ENCODE measurements at places on chromosomes 6 and 20.
A peak's percentile ranks its signal among the peaks of the same experiment; 100 is the strongest.

DNA sequence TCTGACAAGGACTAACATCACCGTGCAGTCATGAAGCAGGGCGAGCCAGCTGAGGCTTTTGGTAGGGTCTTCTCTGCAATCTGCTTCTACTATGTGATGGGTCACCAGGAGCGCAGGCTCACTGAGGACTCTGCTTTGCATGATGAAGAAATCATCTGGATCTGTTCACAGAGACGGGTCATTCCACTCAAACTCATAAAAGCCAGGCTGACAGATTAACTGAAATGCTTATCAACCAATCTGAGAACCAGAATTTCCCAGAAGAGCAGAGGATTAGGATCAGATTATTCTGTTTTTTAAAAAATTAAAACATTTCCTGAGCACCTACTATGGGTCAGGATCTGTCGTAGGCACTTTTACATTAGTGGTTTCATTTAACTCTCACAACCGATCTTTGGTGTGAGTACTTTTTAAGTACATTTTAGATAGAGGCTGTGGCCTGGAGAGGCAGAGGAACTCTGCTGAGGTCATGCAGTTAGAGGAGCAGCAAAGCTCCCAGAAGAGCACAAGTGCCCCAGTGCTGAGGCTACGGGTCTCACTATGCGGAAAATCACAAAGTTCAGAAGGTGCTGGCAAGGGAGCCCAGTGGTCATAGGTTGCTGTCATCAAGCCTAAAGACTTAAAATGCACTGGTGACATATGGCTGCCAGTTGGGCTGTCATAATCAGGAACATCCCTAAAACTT, 109.1 kb downstream of the BACH2 start:
- no peak overlapping the region for H3K4me3 ChIP-seq
- no peaks in the 10 kb centered on the region for H3K27me3 ChIP-seq
- no peak for DNase-seq
- peaks cover 32% of the 10 kb centered on the region for H3K4me1 ChIP-seq

GRCh38 chr6:166621114-166621540, 5.9 kb downstream of the RPS6KA2 start:
- no peak overlapping the region for H3K4me3 ChIP-seq
- H3K36me3 ChIP-seq = no peaks in the 10 kb centered on the region
- DNase-seq = no peak
- H3K27ac ChIP-seq = no peak overlapping the region
- H3K27me3 ChIP-seq = no peaks in the 10 kb centered on the region

- DNase-seq = no peak
- no peaks in the 10 kb centered on the region for H3K27me3 ChIP-seq
- H3K36me3 ChIP-seq = no peaks in the 10 kb centered on the region
- peaks cover 11% of the 10 kb centered on the region for H3K4me1 ChIP-seq
- no peak overlapping the region for H3K27ac ChIP-seq
- no peak overlapping the region for H3K4me3 ChIP-seq
Measured at GRCh38 chr20:1870323-1870722, 24.9 kb upstream of the SIRPA start.

- peak overlapping the region; percentile 85 for H3K4me3 ChIP-seq
- H3K4me1 ChIP-seq = peaks cover 11% of the 10 kb centered on the region
- peaks cover 81% of the 10 kb centered on the region for H3K27me3 ChIP-seq
- H3K36me3 ChIP-seq = no peaks in the 10 kb centered on the region
- DNase-seq = no peak
Measured at GRCh38 chr6:125748406-125749172, 843 bp upstream of the HEY2 start.

DNA sequence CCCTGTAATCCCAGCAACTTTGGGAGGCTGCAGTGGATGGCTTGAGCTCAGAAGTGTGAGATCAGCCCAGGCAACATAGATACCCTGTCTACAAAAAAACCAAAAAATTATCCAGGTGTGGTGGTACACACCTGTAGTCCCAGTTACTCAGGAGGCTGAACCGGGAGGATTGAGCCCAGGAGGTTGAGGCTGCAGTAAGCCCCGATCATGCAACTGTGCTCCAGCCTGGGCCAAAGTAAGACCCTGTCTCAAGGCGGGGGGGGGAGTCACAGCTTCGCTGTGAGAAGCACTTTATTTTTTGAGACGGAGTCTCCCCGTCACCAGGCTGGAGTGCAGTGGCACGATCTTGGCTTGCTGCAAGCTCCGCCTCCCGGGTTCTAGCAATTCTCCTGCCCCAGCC, 54.2 kb downstream of the EZR start:
- DNase-seq = peak; percentile 13
- peaks cover 24% of the 10 kb centered on the region for H3K4me1 ChIP-seq
- H3K27me3 ChIP-seq = no peaks in the 10 kb centered on the region
- H3K27ac ChIP-seq = peak overlapping the region; percentile 88

- H3K27me3 ChIP-seq = no peaks in the 10 kb centered on the region
- H3K27ac ChIP-seq = no peak overlapping the region
- H3K4me1 ChIP-seq = no peaks in the 10 kb centered on the region
- DNase-seq = no peak
- H3K4me3 ChIP-seq = no peak overlapping the region
Measured at GRCh38 chr6:39843305-39844020, 51.3 kb downstream of the DAAM2 start.

DNA sequence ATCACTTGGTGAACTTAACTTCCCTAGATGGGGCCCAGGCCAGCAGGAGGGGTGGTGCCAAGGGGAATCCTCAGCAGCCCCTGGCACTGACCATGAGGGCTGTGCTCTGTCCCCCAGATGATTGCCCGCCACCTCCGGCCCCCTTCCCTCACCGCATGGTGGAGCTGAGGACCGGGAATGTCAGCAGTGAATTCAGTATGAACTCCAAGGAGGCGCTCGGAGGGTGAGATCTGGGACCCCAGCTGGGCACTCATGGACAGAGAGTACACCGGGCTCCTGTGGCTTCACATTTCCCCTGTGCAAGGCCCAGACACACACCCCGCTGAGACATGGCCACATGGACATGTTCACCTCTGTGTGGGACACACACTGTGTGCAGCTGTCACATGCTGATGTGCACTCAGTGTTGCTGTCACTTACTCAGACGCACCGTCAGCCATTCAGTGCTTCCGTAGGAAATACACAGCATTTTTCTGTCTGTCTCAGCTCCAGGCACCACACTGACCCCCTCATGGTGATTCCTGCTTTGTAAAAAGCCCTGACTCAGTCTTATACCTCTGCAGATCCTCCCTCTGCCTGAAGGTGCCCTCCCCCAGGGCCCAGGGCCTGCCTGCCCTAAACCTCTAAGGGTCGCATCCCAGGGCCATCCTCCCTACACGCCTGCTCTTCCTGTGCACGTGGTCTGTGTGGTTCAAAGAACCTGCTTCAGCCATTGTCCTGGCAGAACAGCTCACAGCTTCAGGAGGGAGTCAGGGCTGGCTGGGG, 4.4 kb downstream of the MYLK2 start:
- no peaks in the 10 kb centered on the region for H3K27me3 ChIP-seq
- no peaks in the 10 kb centered on the region for H3K36me3 ChIP-seq
- DNase-seq = no peak
- no peak overlapping the region for H3K4me3 ChIP-seq

DNA sequence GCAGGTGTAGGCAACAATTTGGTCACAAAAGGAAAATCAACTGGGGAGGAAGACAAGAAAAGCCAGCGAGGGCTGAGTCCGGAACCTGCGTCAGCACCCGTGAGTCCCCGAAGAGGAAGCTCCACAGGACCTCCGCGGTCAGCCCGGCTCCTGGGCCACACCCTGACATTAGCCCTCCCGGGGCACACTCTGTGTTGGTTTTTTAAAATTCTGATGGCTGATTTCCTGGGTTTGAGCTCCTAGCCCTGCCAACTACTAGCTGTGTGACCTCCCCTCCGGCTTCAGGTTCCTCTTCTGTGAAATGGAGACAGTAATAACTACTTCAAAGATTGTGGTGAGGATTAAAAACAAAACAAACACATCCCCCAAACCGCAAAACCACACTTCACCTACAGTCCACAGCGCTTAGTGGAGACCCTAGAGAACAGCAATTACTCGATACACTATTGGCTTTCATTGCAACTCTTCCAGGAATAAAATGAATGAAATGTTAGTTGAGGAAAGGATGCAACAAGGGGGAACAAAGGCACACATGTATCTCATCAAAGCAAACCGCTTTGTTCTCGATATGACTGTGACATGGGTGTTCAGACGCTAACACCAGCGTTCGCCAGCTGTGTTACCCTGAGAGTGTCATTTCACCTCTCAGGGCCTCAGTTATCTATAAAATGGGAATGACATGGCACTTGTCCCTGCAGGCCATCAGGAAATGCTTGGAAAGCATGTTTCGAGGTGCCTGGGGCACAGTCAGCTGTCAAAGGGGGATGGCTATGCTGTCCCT, 985 bp downstream of the ZBP1 start:
- no peak overlapping the region for H3K27ac ChIP-seq
- H3K27me3 ChIP-seq = no peaks in the 10 kb centered on the region
- H3K4me3 ChIP-seq = no peak overlapping the region
- no peaks in the 10 kb centered on the region for H3K4me1 ChIP-seq
- no peaks in the 10 kb centered on the region for H3K36me3 ChIP-seq

DNA sequence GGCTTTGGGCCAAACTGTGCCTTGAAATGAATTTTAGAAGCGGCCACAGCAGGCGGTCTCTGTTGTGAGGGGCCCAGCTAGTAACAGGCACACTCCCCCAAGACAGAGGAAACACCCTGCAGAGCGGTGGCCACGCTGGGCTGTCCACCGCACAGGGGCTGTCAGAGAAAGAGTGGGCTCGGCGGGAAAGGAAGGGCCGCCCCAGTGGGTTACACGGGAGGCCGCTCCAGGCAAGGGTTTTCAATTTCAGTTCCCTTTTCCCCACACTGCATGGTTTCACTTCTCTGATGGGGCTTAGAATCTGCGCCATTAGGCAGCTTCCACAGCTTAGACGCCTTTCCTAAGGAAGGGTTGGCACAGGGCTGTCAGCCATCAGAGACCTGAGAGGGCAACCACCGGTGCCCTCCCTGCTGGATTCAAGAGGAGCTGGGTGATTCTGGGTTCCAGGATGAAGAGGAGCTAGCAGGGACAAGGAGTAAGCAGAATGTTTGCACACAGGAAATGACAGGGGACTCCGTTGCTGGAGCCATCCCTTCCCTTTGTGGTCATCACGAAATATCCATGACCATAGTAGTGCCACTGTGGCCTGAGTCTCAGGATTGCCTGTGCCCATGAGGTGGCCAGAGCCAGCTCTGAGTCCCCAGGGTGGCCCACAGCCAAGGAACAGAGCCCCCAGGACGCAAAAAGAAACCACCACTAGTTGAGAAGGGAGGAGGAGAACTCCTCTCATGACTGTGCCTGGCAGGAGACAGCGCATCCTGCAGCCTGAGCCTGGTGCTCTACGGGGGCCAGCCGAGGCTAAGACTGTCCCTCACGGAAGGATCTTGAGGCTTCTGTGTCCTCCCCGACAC, 282.7 kb downstream of the NRN1 start:
- H3K36me3 ChIP-seq = no peaks in the 10 kb centered on the region
- no peaks in the 10 kb centered on the region for H3K4me1 ChIP-seq
- no peak overlapping the region for H3K27ac ChIP-seq
- no peak overlapping the region for H3K4me3 ChIP-seq
- DNase-seq = no peak

- H3K36me3 ChIP-seq = no peaks in the 10 kb centered on the region
- H3K27ac ChIP-seq = peak overlapping the region; percentile 92
- no peak for DNase-seq
- H3K4me3 ChIP-seq = no peak overlapping the region
- H3K27me3 ChIP-seq = no peaks in the 10 kb centered on the region
Measured at GRCh38 chr6:79571030-79571367, 33.8 kb upstream of the LCA5 start.

DNA sequence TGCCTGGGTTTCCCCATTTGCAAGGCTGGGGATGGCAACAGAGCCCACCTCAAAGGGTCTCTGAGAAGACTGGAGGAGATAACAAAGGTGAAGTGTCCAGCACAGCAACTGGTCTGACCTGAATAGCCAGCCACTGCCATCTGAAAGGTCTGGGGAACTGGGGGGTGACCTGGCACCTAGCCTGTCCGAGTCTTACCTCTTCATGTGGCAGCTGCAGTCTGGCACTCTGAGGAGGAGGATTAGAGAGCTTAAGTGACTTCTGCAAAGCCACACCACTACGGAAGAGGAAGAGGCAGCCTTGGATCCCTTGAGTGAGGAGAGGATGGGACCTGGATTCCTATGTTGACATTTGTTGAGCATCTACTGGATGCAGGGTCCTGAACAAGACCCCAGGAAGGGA, 22.2 kb downstream of the C20orf203 start:
- no peaks in the 10 kb centered on the region for H3K4me1 ChIP-seq
- H3K27me3 ChIP-seq = no peaks in the 10 kb centered on the region
- peak; percentile 4 for DNase-seq
- H3K27ac ChIP-seq = no peak overlapping the region
- H3K36me3 ChIP-seq = no peaks in the 10 kb centered on the region

DNA sequence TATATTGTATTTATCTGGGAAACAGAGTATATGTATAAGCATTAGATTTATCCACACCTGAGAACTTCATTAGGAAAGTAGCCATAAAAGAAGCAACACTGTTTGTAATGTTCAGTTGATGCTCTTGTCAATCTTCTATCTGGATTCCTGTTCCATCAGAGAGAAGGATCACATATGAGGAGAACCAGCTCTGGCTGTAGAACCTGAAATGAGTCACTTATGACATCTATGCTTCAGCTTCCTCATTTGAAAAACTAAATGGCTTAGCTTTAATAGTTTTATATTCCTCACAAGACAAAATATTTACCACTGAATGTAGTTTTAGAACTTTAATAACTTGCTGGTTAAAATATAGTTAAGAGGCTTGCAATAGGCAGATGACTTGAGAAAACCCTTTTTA, 144.7 kb downstream of the TASP1 start:
- no peak overlapping the region for H3K27ac ChIP-seq
- no peaks in the 10 kb centered on the region for H3K27me3 ChIP-seq
- H3K36me3 ChIP-seq = no peaks in the 10 kb centered on the region
- no peak overlapping the region for H3K4me3 ChIP-seq
- H3K4me1 ChIP-seq = peaks cover 9% of the 10 kb centered on the region
- DNase-seq = no peak
